Cerebellum (tissue), 4 donors: ENCODE measurements at places on chromosomes 1 and 21.

DNA sequence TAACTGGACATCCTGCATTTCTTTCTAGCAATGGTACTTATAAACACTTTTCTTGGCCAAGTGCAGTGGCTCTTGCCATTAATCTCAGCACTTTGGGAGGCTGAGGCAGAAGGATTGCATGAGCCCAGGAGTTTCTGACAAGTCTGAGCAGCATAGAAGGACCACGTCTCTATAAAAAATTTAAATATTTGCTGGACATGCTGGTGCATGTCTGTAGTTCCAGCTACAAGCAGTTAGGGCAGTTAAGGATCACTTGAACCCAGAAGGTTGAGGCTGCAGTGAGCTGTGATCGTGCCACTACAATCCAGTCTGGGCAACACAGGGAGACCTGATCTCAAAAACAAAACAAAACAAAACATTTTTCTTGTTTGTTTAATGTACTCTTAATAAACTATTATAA is 434.0 kb downstream of the PLA2G4A start:
- no peak for DNase-seq

GRCh38 chr1:33007190-33008050 is 29.3 kb downstream of the AK2 start:
- DNase-seq, result peak; percentile 50

GRCh38 chr1:197464044-197464443 is 196.0 kb downstream of the CRB1 start:
- DNase-seq, result no peak

- DNase-seq, result no peak
These were observed 675.5 kb upstream of the CXADR start for GRCh38 chr21:16837321-16837720.

- no peak for DNase-seq
These were observed 13.0 kb upstream of the GORAB start for GRCh38 chr1:170518965-170519364.

DNA sequence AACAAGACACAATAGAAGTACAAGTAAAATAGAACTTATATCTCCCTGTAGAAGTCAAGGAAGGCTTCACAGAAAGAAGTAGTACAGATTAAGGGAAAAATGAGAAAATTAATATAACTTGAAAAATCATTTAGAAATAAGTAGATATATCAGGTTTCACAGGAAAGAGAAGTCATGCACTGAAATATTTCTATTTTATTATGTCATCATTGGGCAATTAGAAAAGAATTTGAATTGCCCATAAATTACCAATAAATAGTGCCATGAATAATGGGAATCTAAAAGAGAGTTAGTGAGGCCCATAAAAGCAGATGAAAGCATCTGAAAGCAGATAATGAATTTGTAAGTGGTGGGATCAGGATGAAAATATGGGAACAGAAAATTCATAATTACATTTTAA is 1597.8 kb downstream of the PLA2G4A start:
- no peak for DNase-seq

GRCh38 chr1:1432274-1432950 is 3.1 kb upstream of the VWA1 start:
- no peak for DNase-seq

DNA sequence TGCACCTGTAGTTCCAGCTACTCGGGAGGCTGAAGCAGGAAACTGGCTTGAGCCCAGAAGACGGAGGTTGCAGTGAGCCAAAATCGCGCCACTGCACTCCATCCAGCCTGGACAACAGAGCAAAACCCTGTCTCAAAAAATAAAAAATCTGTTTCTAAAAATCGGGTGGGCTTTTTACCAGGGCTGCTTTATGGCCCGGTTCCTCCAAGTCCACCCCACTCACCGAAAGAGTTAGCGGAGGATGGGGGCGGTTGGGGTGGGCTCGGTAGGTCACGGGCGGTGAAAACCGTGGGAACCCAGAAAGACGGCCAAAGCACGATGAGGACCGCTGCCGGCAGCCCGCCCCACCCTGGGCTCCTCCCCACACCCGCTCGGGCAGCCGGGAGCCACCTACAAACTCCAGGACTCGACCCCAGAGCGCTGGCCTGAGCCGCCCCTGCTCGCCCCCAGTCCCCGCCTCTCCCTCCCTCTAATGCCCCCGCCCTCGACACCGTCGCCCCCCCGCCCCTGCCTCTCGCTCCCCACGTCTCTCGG is 846 bp upstream of the PER3 start:
- no peak for DNase-seq

GRCh38 chr1:83024251-83024767 is 974.6 kb downstream of the TTLL7 start:
- DNase-seq, result no peak

DNA sequence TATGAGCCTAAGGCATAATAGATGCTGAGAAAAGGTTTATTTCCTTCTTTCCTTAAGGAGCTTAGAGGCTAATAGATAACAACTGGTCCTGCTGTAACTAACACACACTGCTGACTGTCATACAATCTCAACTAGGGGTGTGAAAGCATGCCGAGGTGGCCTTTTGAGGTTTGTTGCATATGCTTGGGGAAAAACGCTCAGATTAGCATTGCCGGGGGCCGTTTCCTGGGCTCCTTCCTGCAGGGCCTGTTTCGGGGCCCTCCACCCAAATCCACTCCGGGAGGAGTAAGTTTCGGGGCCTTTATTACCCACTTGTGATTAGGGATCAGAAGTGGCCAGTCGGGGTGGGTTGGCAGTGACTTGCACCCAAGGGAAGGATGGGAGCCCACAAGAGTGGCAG is 27.2 kb upstream of the RCSD1 start:
- DNase-seq, result no peak

DNA sequence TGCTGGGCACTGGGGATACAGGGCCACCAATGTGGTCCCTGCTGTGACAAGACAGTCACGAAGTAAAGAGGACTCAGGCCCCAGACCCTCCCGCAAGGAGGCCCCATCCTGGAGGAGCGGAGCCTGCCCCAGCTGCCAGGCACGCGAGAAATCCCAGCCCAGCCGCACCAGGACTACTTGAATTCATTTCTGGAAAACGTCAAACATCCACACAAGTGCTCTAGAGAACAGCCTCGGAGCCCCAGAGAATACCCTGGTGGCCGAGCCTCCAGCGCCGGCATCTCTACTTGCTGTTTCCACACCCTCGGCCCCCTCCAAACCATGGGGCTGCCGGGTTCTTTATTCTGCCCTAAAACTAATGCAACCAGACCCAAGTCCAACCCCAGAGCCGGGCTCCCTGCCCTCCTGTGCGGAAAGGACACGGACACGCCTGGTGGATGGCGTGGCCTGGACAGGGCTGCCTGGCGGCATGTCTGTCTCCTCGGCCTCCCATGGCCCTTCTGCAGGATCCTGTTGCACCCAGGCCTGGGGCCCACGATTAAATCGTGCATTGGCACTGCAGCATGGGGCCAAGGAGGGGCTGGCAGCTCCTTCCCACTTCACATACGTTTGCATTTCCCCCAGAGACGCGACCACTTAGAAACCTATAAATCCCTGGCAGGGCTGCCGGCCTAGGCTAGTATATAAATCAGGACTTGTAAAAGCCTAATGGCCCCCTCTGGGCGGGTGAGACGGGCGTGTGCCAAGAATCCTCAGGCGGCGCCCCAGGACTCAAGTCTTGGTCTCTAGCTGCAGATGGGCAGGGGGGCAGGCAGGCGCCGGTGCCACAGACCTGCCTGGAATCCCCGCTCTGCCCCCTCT is 41.2 kb downstream of the DMRTB1 start:
- no peak for DNase-seq

GRCh38 chr1:202599669-202600431 is 110.4 kb downstream of the SYT2 start:
- peak; percentile 66 for DNase-seq

- no peak for DNase-seq
These were observed 250.0 kb downstream of the FOXD2 start for GRCh38 chr1:47687631-47688460.

- DNase-seq, result no peak
These were observed 48.0 kb downstream of the DNAI4 start for GRCh38 chr1:66876664-66877063.

DNA sequence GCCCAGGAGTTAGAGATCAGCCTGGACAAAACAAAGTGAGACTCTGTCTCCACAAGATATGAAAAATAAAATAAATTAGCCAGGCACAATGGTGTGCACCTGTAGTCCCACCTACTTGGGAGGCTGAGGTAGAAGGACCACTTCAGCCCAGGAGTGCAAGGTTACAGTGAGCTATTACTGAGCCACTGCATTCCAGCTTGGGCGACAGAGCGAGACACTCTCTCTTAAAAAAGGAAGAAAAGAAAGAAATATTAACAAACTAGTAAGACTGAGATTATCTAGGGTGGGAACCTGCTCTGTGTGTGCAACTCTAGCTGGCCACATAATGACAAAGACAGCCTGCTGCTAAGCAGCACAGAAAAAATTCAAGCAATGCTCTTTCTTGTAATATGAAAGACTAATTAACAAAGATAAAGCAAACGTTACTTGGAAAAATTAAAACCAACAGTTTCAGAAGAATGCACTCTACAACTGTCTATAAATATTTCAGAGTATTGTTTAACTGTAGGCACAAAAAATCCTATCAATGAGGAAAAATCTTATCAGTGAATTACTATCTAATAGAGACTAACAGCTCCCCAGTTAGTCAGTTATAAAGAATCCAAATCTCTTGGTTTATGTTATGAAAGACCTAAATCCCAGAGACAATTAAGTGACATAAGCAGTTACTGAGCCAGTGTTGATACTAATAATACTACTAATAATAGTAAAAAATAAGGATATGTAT is 74.5 kb downstream of the ENAH start:
- no peak for DNase-seq

GRCh38 chr21:45300786-45301520 is 13.3 kb upstream of the POFUT2 start:
- DNase-seq, result no peak

GRCh38 chr1:156203331-156203730 is 9.4 kb downstream of the SLC25A44 start:
- DNase-seq, result no peak

GRCh38 chr21:42786884-42787283 is 92.5 kb downstream of the WDR4 start:
- no peak for DNase-seq

- no peak for DNase-seq
These were observed 2.8 kb downstream of the SSBP3 start for GRCh38 chr1:54403405-54403804.

DNA sequence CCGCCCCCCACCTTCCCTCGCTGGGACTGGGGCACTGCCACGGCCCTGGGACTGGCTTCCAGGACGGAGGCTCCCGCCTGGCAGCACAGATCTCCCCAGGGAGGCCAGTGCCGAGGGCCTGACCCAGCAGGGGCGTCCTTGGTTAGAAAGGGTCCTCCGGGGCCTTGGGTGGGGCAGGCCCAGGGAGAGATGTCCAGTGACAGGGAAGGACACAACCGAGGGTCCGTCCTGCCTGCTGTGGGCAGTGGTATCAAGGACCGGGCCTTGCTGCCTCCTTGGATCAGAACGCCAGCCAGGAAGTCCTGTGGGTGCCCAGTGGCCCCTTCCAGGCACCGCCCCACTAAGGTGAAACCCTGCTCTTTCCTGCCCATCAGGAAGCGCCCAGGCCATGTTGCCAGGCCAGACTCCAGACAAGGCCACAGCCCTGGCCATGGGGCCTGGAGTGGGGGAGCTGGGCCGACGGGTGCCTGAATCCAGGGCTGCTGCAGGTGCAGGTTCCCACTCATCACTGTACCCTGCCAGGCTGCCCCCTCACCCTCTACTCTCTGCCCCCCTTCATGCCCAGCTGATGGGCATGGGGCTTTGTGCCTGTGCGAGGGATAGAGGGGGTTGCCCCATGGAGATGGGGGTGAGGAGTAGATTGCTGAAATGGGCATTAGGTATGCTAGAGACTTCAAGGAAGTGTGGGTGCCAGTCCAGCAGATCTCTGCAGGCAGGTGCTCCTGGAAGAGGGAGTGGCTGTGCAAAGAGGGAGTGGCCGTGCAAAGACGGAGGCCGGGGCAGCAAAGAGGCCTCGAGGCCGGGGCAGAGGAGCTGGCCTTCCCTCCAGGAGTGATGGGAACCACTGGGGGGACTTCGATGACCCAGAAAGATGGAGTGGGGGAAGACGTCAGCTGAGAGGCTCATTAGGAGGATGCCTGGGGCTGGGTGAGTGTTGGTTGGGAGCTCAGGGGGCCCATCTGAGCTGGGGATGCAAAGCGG is 2.2 kb upstream of the PRKCZ start:
- no peak for DNase-seq

GRCh38 chr1:20634594-20635084 is 1.4 kb downstream of the PINK1 start:
- DNase-seq, result peak; percentile 22

DNA sequence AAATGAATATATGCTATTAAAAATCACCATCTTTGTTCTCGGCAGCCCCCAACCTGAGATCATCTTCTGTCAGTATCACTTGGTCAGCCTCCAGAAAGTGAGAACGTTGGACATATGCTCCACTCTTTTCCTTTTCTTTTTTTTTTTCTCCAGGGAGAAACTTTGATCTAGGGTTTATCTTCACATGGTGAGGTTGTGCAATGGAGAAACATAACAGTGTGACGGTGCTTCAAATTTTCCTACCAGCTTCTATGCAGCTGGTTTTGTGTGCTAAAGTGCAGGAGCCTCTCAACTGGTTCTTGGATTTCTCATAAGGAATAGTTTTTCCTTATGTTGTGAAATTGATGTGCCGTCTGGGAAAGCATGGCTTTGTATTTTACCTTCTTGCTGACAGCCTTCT is 1202.9 kb downstream of the NCAM2 start:
- no peak for DNase-seq

- DNase-seq, result no peak
These were observed 43.8 kb upstream of the DIP2A start for GRCh38 chr21:46414965-46415275.

GRCh38 chr1:153494976-153495535 is 34.6 kb upstream of the S100A7 start:
- DNase-seq, result peak; percentile 17

GRCh38 chr1:155137154-155137949 is 1.7 kb downstream of the SLC50A1 start:
- DNase-seq, result no peak
